ENCODE measurements at places on chromosomes 12 and 14.
A peak's percentile ranks its signal among the peaks of the same experiment; 100 is the strongest.

DNA sequence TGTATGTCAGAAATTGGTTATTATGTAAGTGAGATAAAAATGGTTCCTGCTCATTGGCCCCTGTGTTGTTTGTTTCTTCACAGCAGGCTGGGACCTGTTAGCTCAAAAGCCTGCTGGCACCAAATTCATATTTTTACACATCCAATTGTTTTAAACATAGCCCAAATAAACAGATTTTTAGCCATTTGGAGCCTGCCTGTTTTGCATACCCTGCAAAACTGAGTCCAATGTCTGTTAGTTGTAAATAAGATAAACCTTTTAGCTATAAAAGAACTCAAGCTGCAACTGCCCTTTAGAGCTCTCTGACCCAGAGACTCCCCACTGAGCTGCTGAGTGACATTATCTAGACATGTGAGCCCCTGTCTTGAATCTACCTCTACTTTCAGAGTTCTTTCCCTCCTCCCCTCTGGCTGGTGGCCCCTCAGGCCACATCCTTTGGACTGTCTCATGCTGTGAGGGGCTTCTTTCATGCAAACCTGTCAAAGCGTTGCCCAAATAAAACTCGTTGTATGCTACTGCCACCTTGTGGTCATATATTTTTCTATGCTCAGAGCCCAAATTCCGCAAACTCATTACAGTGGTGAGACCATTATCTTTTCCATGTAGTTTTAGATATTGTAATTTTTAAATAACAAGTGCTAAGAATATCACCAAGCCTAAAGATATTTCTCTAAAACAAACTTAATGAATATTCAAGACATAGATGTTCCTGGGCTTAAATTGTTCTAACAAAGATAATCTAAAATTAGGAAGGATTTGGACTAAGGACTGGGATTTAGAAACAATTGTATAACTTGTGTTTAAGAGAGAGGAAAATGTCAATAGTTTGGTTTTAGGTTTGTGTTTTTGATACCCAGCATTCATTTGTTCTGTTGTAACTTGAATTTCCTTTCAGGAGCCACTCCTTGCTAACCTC is 337.9 kb downstream of the AACS start:
- no peak for DNase-seq

GRCh38 chr14:86464341-86464740 is 934.4 kb downstream of the FLRT2 start:
- DNase-seq: no peak

DNA sequence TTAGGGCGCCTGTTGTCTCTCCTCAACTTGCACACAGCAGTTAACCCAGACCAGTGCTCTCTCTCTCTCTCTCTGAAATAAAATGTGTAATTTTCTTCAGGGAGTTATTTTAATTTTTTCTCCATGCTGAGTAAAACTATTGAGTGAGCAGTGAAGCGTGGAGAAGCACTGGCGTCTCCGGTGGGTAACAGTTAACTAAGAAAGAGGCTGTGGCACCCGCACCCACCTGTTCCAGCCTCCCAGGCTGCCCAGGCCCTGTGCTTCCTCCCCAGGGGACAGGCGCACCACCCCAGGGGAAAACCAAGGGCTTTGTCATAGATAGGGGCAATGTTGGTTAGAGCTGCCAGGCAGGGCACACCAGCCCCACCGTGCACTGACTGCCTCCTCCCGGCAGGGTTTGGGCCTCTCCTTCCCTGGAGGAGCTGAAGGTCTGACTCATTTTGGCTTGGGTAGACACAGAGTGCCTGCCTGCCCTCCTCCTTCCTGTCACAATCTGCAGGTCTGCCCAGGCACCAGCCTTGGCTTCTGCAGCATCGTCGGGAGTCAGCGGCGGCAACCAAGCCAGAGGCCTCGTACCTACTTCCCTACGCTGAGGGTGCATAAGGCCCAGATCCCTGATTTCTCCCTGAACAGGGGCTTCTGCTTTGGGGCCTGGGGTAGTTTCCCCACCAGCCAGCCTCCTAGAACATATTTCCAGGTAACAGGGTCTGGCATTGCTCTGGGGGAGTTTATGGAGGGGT is 3.9 kb downstream of the HOXC5 start:
- DNase-seq: no peak

- DNase-seq: no peak
Measured at GRCh38 chr12:101698800-101699347, 1.4 kb downstream of the CHPT1 start.

DNA sequence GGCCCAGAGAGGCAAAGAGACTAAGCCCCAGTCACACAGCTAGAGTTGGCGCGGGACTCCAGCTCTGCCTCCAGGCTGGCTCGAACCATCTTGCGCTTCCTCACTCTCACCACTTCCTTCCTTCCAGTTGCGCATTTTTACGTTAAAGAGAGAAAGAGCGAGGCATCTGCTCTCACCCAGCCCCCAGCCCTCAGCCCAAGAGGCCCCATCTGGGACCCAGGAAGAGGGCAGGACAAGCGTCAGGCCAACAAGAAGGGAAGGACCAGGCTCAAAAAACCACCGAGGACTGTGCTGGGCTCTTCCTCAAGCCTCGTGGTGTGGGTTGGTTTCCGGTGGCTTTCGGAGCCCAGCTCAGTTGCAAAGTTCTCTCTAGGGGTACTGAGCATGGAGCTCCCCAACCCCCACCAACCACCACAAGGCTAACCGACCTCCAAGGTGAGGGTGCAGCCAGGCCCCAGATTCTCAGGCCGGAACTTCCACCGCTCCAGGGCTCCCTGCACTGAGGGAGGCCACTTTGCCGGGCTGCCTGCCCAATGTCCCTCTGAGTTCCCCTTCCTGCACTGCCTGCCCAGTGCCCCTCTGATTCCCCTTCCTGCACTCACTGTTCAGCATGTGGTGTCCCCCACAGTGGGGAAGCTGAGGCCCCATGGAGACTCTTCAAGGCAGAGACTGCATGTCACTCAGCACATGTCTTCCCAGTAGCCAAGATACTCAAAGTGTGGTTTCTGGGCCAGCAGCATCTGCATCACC is 35.9 kb downstream of the TESC start:
- DNase-seq: peak; percentile 14

DNA sequence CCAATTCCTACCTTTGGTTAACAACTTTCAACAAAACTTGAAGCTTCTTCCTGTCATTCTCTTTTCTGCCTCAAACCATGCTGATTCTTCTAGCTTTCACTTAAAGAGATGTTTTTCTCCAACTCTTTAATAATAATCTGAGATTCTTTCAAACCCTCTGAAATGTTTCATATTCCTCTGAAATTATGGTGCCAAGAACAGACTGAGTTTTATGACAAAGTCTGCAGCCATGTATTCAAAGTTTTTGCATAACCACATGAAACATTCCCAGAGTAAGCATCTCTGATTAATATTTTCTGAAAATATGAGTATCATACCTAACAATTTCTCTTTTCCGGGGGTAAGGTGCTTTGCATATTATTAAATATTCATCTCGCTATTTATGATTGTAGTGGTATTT is 59.1 kb upstream of the DCN start:
- DNase-seq: no peak

- DNase-seq: no peak
Measured at GRCh38 chr12:41514907-41515306, 326.8 kb downstream of the PDZRN4 start.

- DNase-seq: no peak
Measured at GRCh38 chr14:88233915-88234314, 89.2 kb downstream of the KCNK10 start.

DNA sequence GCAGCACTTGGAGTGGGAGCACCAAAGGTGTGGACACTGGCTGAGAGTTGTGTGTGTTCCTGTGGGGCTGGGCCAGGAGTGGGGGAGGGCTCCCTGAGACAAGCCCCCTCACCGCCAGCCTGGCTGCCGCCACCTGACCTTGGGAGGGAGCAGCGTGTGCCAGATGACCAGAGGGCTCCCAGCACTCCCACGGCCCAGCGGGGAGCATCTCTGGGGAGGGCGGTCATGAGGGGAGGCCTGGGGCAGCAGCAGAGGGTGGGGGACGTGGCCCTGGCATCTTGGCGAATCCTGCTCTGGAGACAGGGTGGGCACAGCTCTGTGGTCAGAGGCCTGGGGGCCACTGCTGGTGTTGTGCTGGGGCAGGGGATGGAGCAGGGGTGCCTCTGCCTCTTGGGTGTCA is 10.7 kb downstream of the CEP170B start:
- no peak for DNase-seq

DNA sequence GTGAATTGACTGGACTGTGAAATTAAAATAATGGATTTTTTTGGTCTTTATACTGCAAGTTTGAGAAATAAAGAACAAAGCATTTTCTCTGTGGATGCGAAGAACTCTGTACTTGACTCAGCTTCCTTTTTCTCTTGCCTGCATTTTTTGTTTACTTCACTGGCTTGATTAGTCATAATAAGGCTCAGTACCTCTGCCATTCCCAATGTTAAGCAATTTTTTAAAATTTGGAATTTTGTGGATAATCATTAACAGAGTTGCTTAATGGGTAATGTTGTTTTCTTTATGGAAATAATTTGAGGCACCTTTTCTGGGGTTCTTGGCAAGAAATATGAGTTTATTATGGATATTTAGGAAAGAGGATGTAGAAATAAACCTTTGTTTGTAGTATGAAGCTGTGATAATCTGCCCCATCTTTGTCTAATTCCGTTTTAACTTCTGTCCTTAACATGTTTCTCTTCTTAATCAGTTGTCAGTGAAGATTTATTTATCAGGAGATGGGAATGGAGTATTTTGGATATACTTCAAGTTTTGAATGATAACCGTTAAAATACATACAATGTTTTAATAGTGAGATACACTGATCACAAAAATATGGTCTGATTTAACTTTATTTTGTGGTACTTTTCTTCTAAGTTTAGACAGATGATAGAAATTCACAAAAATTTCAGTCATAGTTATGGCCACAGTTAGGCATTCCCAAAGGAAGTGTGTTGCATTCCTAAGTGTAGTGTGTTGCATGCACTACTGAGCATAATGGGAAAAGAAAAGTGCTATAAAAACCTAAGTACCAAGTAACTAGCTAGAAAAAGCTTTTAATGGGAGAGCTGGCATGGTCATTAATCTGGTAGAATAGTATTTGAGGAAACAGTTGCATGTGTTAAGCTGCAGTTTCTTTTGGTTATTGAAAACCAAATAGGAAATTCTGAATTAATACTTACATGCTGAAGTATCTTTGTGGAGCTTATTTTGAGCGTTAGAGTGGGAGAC is 27.7 kb downstream of the WNK1 start:
- DNase-seq: no peak

DNA sequence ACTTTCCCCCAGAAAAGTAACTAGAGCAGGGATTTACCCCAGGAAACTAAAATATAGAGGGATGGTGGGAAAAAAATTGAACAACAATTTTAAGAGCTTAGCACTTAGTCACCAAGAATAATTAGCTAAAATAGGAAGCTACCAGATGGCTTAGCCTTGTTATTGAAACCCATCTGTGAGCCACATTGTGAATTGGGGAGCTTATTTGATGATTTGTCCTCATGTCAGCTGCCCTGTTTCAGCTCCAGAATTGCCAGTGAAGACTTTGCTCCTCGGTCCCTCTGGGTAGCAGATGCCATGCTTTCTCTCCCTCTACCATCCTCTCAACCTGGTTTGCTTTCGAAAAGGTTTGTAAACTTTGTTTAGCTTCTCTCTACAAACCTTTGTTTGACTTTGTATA is 67.7 kb upstream of the PTHLH start:
- DNase-seq: no peak

- no peak for DNase-seq
Measured at GRCh38 chr12:100077367-100077766, 65.3 kb downstream of the BLTP3B start.

- no peak for DNase-seq
Measured at GRCh38 chr14:94328196-94328595, 5.1 kb upstream of the SERPINA6 start.

DNA sequence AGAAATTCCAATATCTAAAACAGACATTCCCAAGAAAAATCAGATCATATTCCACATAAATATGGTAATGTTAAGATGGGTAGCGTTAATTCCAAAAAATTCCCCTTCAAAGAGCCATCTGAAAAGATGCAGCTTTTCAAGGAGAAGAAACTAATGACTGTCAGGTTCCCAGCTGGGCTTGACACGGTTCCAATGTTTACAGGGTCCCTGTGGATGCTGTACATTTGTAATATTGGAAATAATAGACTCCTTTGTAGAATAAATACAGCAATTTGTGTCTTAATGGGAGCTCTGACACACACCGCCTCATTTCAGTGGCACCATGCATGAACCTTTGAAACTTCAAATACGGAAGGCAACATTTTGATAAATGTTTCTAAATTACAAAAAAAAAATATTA is 140.6 kb downstream of the ITPR2 start:
- DNase-seq: no peak

DNA sequence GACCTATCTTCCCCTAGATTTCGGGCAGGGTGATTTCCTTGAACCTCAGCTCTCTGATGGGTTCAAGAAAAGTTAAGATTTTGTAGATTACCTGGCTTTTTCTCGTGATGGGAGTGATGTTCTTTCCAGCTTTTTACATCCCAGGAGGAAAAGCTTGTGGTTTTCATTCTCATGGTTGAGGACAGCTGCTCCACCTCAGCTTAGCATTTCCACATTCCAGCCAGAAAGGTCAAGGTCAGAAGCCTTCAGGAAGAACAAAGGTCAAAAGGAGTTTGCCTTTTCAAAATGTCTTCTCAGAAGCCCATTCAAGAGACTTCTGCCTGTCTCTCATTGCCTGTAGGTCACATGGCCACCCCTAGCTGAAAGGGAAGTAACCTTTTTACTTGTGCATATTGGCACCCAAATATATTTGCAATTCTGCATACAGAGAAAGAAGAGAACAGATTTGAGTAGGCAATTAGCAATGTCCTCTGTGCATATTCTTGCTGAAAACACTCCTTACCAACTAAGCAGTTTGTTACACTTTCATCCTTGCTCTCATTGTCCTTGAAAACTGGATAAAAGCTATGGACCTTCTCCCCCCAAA is 6.6 kb upstream of the ADGRD1 start:
- no peak for DNase-seq

DNA sequence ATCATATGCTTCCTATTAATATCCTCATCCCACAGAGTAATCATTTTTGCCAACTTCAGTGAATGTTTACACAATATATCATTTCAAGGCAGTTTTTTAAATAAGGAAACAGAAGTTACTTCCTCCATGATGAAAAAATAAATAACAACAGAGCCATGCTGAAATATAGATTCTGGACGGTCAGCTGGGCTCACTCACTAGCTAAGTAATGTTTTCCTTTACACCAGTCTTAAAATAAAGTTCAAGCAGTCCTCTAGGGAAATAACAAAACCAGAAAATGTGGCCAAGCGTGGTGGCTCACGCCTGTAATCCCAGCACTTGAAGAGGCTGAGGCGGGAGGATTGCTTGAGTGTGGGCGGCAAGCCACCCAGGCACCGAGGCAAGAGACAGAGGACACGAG is 28.7 kb downstream of the AICDA start:
- DNase-seq: no peak

- no peak for DNase-seq
Measured at GRCh38 chr14:89227496-89227836, 189.6 kb downstream of the FOXN3 start.

GRCh38 chr14:34604995-34605394 is 25.0 kb downstream of the SNX6 start:
- DNase-seq: no peak

DNA sequence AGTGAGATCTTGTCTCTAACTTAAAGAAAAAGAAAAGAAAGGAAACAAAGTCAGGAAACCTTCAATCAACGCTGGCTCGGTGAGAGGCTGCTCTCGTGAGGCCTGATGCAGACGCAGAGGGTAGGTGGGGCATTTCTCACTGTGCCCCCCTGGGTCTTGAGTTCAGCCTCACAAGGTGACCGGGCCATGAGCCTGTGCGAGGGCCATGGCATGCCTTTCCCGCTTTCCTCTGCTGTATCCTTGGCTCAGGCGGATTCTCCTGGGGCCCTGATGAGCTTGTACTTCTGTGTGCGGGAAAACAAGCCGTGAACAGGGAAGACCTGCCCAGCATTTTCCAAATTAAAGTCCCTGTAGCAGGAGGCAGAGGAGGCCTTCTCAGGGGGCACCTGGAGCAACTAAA is 20.2 kb downstream of the ADGRD1 start:
- DNase-seq: no peak

Data from activated naive CD4-positive, alpha-beta T cell treated with Interleukin-2 at 50 U/mL for 16 hours (primary cell).